Stimulated activated CD4-positive, alpha-beta T cell treated with anti-CD3 and anti-CD28 coated beads, Interleukin-4, amount 100 ng/mL, for 1 hour (primary cell): ENCODE measurements at places on chromosomes 11 and 22.

GRCh38 chr11:106585061-106585460, 433.2 kb downstream of the GUCY1A2 start:
- DNase-seq: no peak

GRCh38 chr11:77179048-77179447, 51.0 kb downstream of the MYO7A start:
- no peak for DNase-seq

DNA sequence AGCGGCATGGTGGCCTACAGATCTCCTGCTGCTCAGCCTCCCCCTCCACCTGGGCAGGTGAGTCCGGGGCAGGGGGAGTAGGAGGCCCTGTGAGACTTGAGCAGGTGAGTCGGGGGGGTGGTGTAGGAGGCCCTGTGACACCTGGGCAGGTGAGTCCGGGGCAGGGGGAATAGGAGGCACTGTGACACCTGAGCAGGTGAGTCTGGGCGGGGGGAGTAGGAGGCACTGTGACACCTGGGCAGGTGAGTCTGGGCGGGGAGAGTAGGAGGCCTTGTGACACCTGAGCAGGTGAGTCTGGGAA, 299.3 kb downstream of the BRD1 start:
- no peak for DNase-seq

GRCh38 chr22:50247748-50248147, 2.9 kb upstream of the TUBGCP6 start:
- no peak for DNase-seq

DNA sequence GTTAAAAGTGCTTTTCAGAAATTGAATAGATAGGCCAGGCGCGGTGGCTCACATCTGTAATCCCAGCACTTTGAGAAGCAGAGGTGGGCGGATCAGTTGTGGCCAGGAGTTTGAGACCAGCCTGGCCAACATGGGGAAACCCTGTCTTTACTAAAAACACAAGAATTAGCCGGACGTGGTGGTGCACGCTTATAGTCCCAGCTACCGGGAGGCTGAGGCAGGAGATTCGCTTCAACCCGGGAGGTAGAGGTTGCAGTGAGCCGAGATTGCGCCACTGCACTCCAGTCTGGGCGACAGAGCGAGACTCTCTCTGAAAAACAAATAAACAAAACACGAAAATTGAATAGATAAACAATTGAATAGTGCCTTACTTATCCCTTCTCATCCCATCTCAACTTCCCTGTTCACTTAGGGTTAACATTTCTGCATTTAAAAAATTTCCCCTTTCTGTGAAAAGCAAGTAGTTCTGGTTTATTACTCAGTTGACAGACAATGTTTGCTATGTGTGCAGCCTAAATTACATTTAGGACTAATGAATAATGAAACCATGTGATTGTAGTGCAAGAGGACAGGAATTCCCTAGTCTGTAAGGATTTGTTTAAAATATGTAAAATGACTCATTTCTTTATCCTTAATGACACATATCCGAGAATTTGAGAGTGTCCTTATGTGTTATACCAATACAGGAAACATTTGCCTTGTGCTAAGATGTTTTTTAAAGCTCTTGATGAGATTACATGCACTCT, 6.0 kb downstream of the RNF169 start:
- DNase-seq: no peak

DNA sequence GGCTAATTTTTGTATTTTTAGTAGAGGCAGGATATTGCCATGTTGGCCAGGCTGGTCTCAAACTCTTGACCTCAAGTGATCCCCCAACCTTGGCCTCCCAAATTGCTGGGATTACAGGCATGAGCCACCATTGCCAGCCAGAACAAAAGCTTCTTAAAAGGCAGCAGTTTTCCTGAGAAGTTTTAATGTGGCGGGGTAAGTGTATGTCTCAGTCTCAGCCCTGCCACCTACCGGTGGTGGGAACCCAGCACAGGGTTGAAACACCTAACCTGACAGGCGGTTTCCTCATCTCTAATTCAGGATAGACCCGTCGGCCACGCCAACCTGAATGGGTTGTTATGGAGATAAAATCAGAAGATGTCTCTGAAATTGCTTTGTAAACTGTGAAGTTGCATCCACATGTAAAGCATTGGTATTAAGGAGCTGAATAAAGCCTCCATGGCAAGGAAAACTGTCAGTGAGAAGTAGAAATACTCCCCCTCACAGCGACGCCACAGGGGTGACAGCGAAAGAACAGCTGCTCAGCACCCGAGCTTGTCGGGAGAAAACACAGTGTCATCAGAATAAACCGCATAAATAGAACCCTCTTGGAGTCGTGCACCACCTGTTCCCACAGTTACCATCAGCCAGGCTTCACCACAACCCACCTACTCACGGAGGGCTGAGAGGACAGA, 165.9 kb upstream of the NCAM1 start:
- DNase-seq: peak; percentile 7

DNA sequence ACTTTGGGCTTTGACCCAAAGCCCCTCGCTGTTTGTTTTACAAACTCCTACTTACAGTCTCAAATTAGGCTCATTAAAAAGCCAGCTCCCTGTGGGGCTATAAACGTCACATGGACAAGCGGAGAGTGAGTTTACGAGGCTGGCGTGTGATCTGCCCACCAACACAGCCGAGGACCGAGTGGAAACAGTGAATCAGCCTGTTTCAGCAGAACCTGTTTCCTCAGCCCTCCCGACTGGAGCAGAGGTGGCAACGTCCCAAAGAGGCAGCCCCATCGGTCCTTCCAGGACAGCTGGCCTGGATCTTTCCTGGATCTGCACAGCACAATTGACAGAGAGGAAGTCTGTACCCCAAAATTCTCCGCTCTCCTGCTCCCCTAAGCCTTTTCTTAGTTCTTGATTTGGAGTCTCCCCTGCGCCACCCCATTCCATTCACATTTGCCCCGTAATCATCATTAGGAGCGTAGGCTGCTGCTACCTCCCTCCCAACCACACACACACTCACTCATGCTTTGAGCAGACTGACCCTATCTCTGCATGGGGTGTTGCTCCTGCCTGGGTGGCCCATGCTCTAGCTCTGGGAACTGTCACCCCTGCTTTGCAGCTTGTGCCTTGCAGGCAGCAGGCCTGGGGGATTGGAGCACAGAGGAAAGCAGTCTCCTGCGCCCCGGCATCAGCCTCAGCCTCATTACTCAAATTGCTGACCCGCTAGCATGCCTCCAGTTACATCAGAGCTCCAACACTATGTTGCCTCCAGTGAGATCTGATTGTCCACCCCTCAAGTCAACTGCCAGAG, 117.8 kb downstream of the NAT10 start:
- DNase-seq: no peak

- no peak for DNase-seq
These were observed 39.5 kb upstream of the SLC1A2 start for GRCh38 chr11:35458846-35459245.

- DNase-seq: no peak
These were observed 323 bp upstream of the HIKESHI start for GRCh38 chr11:86301742-86302091.

GRCh38 chr11:57072640-57073039, 83.9 kb downstream of the OR5AK2 start:
- no peak for DNase-seq

DNA sequence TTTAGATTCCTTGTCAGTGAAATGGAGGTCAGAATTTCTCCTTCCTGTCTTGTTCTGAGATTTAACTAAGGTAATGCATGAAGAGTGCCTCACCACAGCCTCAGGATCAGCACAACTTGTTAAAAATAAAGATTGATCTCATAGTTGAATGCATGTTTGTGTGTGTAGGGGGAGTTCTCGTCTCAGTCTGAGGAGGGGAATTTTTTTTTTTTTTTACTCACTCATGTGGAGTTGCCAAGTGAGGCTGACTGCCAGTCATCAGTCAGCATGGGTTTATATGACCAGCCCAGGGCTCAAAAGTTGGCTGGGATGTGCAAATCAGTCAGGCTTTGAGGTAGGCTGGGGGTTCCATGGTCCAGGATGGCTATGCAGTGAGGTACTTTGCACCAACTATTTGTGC, 113.2 kb downstream of the FANCF start:
- no peak for DNase-seq

DNA sequence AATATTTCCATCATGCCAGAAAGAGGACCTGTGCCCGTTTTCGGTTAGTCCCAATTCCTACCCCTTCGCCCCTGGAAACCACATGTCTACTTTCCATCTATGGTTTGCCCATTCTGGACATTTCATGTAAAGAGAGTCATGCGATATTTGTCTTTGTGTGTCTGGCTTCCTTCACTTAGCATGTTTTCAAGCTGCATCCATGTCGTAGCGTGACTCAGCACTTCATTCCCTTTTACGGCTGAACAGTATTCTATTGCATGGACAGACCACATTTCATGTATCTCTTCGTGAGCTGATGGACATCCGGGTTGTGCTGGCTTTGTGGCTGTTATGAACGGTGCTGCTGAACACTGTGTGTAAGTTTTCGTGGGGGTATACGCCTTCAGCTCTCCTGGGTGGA, 43.4 kb downstream of the SCUBE1 start:
- DNase-seq: no peak

DNA sequence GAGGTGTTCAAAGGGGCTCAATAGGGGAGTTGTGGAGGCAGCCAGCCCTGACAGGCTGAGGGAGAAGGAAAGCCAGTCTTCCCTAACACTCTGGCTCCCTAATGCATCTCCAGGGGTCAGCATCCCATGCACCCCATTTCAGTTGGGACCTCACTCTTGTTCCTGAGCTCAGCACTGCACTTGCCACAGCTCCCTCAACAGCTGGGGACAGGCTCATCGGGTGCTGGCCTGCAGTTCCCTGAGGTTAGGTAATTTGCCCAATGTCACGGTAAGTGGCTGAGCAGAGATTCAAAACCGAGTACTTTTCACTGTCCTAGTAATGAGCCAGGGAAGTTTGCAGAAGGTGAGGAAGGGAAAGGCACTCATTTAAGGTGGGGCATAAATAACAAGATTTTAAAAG, 20.8 kb downstream of the VSTM5 start:
- DNase-seq: no peak

- DNase-seq: no peak
These were observed 41.9 kb downstream of the CTTN start for GRCh38 chr11:70440206-70440605.

- DNase-seq: no peak
These were observed 7.4 kb downstream of the PTPRJ start for GRCh38 chr11:47987781-47988180.

- no peak for DNase-seq
These were observed 69.8 kb upstream of the TNRC6B start for GRCh38 chr22:40107851-40108378.

DNA sequence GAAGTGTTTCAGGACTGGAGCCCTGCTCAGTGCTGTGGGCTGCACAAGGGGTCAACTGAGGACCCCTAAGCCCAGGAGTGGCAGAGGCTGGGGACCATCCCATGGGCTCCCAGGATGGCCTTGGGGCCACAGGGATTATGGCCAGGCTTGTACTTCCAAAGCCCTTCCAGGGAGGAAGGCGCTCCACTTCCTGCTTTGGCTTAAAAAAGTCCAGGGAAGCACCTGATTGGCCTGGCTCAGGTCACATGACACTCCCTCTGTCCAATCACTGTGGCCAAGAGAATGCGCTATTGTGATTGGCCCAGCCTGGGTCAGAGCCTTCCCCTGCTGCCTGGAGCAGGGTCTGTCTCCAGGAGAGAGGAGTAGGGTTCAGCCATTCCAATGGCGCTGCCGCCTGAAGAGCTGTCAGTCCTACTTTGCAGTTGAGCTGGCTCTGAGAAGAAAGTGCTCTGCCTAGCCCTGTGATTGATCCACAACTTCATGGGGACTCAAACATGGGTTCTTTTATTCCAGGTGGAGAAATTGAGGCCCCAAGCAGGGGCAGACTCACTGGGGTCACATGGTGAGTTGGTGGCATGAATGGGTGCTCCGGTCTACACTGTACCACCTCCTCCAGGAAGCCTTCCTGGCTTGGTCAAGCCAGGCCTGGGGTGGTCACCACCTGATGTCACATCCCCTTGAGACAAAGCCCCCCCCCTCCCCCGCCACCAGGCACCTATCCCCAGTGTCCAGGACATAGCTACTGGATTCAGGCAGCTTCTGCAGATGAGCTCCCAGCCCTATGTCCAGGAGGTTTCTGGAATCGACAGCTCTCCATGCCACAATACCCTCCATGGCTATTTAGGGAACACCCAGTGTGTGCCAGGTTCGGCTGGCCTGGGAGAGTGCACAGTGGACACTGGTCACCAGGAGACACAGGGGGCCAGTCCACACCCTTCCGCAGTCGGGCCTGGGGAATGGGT, 48.2 kb downstream of the RTN4R start:
- no peak for DNase-seq

DNA sequence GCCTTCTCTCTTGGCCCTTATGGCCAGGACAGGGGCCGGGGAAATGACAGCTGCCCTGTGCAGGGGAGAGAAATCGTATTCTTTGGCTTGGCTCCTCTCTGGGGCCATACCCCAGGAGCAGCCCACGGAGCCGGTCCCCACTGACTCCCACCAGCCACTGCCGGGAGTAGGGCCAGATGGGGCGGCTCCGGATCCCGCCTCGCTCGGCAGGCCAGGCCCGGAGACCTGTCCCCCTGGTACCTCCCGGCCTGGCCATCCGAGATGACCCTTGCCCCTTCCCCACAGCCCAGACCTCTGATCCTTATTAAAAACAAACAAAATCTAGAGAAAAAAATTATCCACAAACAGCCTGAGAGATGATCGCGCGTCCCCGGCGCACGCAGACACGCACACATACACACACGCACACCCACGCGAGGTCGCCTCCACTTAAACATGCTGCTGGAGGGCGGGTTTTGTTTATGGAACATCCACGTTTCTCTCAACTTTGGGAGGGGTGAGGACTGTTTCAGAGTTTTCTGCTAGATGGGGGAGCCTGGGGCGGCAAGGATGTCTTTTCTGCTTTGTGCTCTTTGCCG, 59.1 kb downstream of the IGLL1 start:
- DNase-seq: no peak

- DNase-seq: no peak
These were observed 12.7 kb downstream of the MUC2 start for GRCh38 chr11:1087279-1087960.

GRCh38 chr11:128586689-128587088, 669 bp downstream of the ETS1 start:
- DNase-seq: no peak

DNA sequence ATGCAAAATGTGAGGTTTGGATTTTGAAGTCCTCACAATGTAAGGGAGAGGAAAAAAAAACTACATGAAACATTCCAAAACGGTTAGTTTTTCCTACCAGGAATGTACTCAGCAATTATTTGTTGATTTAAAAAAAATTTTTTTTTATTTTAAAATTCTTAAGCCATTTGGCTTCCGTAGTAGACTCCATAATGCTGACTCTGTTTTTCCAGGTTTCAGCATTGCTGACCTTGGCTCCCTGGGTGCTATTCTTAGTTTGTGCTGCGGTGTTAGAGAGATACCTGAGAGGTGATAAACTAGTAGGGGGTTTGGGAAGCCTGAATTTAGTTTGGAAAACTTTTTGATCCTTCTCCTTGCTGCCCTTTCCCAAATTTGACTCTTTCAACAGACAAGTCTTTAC, 10.6 kb downstream of the STT3A start:
- DNase-seq: no peak
